ENCODE measurements at places on chromosomes 16 and 17.

- DNase-seq = no peak
These were observed 274.1 kb downstream of the CPPED1 start for GRCh38 chr16:12529582-12529981.

GRCh38 chr17:7007143-7007542 lies 5.3 kb upstream of the RNASEK start:
- DNase-seq = no peak

GRCh38 chr17:8949061-8949661 lies 16.3 kb downstream of the PIK3R5 start:
- DNase-seq = no peak

GRCh38 chr16:48462106-48462740 lies 77.0 kb upstream of the SIAH1 start:
- no peak for DNase-seq

- no peak for DNase-seq
These were observed 19.2 kb upstream of the LITAF start for GRCh38 chr16:11605891-11606290.

GRCh38 chr16:17803625-17804410 lies 333.1 kb upstream of the XYLT1 start:
- DNase-seq = no peak

GRCh38 chr17:74547736-74548135 lies 1.8 kb upstream of the CD300C start:
- DNase-seq = no peak

DNA sequence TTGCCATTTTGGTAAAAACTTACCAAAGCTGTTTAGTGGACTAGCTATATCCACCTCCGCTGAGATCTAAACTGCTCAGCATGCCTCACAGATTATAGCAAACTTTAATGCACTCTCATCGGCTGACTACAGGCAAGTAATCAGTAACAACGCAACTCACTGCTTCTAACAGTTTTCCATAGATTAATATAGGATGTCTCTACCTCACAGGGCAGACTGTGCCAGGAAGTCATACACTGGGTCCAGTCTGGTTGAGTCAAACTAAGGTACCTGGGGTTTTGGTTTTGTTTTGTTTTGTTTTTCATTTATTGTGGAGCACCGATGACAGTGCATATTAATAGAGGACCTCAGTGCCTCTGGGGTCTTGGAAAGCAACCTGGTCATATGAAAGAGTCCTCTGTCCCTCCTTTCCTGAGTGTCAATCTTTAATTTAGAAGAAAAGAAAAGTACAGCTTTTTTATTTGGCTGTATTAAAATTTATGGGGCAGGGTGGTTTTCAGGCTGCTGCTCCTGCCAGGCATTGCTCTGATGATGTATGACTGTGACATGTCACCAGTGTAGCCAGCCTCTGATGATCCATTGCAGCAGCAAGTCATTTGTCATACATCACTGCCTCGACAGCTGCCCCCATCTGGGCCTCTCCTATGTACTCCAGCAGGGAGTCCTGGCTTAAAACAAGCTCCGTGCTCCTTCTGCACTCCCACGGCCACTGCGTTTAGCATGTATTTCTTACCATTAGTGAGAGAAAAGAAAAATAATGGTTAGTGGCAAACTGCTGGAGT lies 854.1 kb downstream of the KCNJ2 start:
- no peak for DNase-seq
